CMK (cell line): ENCODE measurements at places on chromosomes 4 and X.

- no peak for DNase-seq
These were observed 60.8 kb upstream of the ESX1 start for GRCh38 chrX:104315555-104315954.

GRCh38 chrX:131704136-131704695, 160.3 kb downstream of the OR13H1 start:
- DNase-seq, result no peak

DNA sequence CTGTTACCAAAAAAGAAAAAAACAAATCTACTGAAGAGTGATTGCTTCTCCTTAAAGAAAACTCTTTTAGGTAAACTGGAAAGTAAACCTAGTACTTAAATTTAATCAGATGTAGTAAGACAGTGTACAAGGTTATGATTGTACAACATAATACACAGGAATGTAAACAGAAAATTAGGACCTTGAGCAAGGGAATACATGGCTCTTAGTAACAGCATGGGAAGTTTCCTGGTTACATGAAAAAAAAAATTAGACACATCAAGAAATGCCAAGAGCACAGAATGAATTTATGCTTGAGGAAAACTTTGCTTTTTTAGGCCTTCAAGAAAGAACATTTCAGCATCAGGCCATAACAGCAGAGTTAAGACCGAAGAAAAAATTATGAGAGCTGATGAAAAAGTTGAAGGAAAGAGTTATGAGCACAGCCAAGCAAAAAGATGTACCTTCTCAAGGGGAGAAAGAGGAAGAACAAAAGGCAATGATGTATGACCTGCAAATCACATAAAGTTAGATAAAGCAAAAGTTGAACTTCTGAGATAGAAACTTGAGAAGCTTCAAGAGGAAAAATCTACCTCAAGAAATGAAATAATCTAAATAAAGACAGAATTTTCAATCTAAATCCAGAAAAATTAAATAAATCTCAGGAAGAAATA, 311.6 kb downstream of the GALNTL6 start:
- no peak for DNase-seq

DNA sequence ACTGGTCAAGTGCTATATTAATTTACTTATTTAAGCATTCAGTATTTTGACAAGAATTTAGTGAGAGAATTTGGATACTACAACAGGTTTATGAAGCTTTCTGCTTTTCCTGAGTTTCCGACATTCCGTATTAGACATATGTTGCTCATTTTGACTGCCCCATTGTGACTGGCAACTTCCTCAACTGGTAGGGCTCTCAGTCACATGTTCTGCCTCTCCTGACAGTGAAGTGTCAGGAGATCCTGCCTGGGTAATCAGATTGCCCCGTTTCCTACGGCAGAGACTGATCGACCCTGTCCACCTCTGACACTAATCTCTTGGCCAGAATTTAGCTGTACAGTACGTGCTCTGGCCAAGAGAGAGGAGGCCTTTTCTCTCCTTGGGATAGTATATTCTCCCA, 49.5 kb downstream of the CLNK start:
- DNase-seq, result no peak

- no peak for DNase-seq
These were observed 70.9 kb upstream of the ARHGEF9 start for GRCh38 chrX:63855896-63856295.

- no peak for DNase-seq
These were observed 92.0 kb downstream of the FNIP2 start for GRCh38 chr4:158860856-158861255.

GRCh38 chr4:1723131-1723801, 1.9 kb downstream of the TACC3 start:
- no peak for DNase-seq

DNA sequence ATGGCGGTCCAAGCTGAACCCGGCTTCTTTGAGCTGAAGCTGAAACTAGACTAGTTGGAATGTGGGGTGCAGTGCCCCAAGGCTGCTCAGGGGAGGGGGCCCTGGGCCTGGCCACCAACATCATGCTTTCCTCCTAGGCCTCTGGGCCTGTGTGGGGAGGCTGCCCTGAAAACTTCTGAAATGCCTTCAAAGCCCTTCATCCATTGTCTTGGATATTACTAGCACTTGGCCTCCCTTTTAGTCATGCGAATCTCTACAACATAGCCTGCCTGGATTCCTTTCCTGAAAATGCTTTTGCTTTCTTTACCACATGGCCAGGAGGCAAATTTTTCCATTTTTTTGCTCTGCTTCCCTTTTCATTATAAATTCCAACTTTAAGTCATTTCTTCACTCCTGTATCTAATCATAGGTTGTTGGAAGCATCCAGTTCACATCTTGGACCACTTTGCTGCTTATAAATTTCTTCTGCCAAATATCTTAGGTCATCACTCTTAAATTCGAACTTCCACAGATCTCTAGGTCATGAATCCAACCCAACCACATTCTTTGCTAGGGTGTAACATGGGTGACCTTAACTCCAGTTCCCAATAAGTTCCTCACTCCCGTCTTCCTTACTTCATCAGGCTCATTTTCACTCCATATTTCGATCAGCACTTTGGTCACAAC, 103.4 kb downstream of the DDIT4L start:
- DNase-seq, result no peak

DNA sequence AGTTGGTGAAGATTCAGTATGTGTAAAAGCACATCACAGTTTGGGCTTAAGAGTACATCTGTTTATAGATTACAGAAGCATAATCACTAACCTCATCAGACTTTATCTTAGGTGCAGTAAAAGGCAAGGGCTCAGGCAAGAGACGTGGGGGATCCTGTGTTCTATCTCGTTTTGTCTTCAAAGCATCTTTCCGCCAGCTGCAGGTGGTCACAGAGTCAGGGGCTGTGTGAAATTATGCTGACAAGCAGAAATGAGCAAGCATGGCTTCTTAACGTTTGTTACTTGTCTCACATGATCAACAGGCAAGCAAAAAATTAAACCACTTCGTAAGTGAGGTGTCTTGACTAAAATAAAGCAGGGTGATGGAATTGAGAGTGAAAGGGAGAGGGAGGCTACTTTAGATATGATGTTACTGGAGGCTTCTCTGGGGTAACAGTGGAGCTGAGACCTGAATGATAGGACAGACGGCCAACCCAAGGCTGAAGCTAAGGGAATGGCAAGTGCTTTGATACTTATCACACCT, 1.4 kb upstream of the TEC start:
- DNase-seq, result no peak

DNA sequence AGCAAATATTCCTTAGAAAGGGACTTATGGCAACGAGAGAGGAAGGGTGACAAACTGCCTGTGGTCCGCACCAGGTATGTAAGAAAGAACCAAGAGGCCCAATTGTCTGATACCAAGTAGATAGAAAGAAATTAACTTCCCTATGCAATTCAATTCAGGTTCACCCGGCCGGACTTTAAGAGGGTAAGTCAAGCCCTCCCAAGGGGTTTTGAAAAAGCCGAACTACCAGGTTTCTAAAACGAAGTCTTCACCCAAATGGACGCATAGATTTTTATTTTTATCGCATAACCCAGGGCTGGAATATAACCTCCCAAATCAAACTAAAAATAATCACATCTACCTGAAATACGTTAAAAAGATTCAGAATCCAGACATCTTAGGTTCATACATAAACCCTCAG, 1.6 kb upstream of the MAB21L2 start:
- DNase-seq, result no peak

GRCh38 chrX:2548711-2549423, 48.1 kb upstream of the DHRSX start:
- DNase-seq, result no peak

DNA sequence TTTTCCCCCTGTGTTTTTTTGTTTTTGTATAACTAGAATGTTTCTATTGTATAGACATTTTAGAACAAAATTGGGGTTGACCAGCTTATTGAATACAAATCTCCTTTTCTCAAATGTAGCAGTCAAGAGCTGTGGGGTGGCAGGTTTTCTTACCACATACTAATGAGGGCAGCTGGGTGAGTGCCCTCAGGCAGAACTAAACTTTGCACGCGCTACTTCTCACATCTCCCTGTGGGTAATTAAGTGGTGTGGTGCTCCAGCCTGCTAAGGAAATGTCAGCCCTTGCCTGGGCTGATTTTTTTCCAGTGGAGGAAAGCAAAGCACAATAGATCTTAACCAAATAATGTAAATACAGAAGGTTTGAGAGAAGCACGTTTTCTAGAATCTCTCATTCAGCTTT, 717.6 kb upstream of the TENM3 start:
- no peak for DNase-seq

DNA sequence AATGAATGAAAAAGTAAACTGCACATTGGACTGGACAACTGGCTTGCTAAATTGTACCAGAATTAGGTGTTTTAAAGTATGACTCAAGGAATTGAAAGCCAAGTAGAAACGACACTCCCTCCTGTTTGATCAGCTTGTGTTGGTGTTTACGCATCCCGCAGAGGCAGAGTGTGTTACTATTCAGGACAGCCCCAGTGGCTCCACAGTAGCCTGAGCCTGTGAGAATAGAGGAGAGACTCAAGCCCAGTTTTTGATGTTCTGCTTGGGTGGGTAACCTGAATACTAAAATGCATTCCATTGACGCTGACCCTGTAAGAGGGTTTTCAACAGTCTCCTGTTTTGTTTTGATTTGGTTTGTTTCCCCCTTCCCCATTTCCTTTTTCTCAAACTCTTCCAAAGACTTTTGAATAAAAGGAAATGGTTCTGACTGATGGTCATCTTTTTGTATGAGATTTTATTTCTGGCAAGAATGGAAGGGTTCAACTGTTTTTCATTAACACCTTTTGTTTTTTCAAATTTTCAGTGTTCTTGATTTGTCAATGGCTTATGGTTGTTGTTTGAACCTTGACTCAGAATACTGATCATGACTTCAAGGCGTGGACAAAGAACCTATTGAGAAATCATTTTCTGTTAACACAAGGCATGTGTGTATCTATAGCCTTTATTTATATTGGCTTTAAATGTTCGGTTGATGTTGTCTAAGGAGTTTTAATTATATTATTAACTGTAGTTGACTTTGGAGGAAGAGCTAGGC, 10.2 kb downstream of the ADGRL3 start:
- DNase-seq, result no peak

DNA sequence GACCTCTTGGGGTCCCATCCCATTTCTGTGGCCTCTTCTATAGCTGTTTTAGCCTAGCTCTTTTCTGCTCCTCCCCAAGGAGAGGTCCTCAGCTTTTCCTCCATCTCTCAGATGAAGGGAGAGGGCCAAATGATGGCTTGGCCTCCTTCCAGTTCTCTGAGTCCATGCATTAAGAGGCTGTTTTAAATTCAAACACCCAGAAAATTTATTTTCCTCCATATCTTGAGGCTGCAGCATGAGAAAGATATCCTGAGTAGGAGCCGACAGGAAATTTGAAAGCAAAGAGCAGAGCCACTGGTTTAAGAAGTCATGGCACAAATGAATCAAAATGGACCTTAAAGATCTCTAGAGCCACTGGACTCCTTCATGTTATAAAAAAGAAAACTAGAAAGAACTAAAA, 558.8 kb downstream of the MID1IP1 start:
- DNase-seq, result no peak

DNA sequence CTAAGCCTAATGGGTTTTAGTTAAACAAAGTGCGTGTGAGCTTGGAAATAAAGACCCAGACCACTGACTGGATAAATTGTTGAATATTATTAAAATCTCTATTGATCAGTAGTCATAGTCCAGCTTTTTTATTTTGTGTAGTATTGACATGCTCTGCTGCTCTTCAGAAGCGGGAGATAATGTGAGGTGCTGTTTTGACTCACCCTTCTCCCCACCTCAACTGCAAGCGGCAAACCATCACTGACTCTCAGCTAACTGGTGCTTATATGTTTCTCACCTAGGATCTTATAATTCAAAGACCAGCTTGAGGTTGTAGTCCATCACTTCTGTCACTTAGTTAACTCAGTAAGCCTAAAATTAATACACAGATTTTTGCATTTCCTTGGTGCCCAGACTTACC, 72.2 kb downstream of the COMMD8 start:
- no peak for DNase-seq

GRCh38 chr4:177448850-177449249, 6.6 kb upstream of the AGA start:
- no peak for DNase-seq

GRCh38 chr4:174449152-174449551, 73.1 kb downstream of the HPGD start:
- DNase-seq, result no peak

GRCh38 chrX:21645431-21645830, 12.7 kb downstream of the KLHL34 start:
- DNase-seq, result no peak

DNA sequence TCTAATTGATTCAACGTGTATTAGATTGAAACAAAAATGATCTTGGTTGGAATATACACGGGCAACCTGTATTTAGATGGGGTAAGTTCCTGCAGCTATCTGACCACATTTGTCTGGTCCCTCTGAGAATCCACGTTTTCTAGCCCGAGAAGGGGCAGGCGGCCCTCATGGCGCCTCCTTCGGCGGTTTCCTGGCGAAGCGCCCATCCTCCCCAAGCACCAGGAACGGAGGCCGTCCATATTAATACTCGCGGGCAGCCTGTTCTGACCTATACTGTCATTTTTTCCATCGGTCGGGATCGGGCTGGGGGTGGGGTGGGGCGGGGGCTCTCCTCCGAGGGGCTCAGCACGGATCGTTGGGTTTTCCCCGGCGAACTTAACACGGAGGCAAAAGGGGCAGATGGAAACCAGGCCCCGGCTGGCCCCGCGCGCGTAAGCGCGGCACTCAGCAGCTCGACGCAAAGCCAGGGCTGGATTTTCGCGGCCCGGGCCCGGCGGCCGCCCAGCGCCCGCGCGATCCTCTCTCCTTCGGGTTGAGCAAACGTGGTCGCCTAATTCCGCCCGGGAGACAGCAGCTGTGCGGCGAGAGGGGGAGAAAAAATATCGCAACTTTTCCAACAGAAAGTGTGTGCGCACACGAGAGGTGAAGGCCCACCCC, 77.2 kb upstream of the BCOR start:
- DNase-seq, result no peak

DNA sequence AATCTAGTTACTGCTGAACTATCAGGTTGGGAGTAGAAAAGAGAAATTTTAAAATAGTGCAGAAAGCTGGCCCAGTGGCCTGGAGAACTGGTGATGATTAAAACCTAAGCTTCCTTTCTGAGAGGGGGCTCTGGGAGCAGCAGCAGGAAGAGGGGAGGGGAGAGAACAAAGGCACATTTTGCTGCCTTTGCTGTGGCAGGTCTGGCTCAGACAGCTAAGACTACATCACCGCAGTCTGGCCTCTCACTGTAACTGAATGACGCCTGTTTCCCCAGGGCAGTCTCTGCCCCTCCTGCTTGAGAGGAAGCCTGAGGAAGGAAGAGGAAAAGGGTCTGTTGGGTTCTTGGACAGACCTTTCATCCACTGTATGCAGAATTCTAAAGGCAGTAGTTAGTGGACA, 148.5 kb downstream of the FRAS1 start:
- no peak for DNase-seq

DNA sequence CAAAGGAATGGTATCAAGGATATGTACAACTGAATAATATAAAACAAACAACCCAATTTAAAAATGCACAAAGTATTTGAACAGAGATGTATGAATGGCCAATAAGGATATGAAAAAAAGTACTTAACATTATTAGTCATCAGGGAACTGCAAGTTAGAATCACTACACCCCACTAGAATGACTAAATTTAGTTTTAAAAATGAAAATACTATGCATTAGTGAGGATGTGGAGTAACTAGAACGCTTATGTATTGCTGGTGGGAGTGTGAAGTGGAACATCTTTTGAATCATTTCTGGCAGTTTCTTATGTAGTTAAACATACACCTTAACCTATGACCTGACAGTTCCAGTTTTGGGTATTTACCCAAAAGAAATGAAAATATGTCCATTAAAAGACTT, 13.0 kb upstream of the SLC16A2 start:
- no peak for DNase-seq

- no peak for DNase-seq
These were observed 17.5 kb upstream of the SH3KBP1 start for GRCh38 chrX:19904778-19905367.

GRCh38 chrX:106917830-106918500, 2.2 kb upstream of the CLDN2 start:
- no peak for DNase-seq
